ENCODE measurements at places on chromosomes 7 and 10.

GRCh38 chr7:147640821-147641220 lies 949.7 kb upstream of the C7orf33 start:
- no peak for DNase-seq

DNA sequence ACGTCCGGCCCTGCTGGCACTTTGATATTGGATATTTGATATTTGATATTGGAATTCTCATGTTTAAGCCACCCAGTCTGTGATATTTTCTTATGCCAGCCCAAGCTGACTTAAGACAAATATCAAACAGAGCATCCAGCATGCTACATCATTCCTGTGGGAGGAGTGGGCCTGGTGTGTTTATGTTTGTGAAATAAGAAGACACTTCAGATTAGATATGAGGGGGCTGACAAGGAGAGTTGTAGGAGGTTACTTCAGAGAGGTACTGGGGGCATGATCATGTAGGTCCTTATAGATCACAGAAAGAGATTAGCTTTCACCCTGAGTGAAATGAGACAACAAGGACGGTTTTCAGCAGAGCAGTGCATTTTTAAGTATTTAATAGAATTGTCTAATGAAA lies 382.9 kb downstream of the SEMA3D start:
- DNase-seq: no peak

DNA sequence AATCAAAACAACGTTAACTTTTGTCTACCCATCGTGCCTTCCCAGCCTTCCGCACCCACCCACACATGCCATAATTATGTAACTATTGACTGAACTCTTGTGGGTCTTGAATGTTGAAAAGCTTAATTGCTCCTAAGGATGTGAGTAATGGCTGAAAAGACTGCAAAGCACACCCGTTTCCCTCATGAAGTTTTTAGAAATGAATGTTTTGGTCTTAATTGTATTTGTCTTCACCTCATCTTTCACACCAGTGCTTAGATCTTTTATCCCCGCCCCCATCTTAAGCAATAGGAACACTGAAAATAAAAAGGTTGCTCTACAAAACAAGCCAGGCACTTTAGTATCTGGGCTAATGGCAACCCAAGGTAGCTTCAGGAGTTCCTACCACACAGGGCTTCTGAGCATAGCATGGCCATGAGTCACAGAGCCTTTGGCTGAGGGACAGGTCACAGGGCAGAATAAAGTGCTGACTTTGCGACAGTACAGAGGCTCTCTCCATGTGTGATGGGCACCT lies 690.5 kb downstream of the PARD3 start:
- DNase-seq: no peak

DNA sequence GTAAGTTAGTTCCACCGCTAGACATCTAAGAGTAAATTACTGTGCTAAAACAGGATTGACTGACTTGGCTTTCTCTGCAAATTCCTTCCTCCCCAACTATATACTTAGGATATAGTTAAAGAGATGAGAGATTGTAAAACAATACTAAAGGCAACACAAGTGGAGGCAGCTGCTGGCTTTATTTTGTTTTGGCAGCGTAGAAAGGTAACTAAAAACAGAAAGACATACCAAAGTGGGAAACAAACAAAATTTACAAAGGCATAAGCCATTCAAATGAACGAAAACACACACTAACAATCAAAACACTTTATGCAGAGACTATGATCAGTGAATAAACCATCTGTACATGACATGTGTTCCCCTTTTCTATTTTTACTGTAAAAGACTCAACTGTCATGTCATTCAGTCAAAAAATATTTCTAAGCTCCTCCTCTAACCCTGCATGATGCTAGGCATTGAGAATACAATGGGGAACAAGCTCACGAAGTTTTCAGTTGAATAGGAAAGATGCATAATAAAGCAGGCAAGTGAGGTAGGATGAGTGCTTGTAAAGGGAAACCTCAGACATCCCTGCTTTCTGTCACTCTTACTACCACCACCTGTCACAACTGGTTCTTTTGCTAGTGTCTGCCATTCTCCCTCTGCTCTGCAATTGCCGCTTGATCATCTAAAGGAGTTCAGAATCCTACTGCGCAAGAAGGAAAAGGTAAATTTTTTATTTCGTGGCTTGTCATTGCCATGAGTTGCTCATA lies 64.2 kb upstream of the COL1A2 start:
- DNase-seq: no peak

DNA sequence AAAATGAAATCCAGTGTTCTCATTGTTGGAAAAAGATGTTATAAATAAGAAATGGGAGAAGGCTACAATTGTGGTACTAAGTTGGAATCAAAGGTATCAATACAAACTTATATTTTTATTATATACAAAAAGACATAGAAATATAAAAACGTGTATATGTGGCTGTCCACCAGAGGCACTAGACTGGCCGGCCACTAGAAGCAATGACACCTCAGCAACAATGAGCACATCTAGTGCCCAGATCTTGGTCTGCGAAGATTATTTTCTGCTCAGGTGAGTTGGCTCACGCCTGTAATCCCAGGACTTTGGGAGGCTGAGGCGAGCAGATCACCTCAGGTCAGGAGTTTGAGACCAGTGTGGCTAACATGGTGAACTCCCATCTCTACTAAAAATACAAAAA lies 21.6 kb downstream of the IDE start:
- no peak for DNase-seq

DNA sequence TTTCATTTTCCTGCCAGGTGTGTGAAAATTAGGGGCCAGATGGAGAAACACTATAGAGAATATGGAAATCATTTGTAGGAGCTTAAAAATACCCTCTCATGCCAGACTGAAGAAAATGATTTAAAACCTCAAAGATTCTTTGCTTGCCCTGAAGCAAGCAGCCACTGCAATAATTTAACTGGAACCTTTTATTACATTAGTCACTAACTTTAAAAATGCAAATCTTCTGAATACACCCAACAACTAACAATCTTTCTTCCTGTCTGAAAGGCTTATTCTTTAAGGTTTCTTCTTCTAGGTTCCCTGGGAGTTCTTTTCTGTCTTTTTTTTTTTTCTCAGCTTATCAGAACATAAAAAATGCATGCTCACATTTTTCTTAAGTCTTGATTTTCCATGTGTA lies 238.5 kb upstream of the KMT2E start:
- DNase-seq: no peak

DNA sequence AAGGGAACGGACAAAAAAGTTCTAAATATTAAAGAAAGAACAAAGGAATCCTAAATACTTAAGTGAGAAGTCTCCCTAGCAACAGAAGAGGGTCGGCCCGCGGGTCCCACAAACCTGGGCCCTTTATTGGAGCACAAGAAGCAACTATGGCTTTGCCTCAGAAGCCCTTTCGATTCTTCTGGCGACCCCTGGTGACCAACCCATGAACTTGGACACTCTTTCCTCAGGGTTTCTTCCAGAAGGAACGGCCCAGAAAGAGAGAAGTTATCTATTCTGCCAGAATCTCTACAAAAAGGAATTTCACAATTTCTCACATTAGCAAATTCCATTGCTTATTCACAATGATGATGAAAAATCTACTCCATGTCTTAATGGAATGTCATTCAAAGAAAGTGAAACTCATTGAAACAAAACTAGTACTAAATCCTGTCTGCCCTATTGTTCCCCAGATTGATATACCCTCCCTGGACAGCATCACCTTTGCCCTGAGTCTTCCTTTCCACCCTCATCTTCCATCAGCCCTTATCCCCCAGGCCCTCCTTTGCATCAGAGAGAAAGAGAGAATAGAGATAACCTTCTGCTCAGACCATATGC lies 43.7 kb downstream of the CPVL start:
- no peak for DNase-seq
